Stimulated activated CD4-positive, alpha-beta T cell treated with anti-CD3 and anti-CD28 coated beads, Interleukin-4, amount 100 ng/mL, for 24 hours (primary cell): ENCODE measurements at places on chromosomes 2 and 18.

DNA sequence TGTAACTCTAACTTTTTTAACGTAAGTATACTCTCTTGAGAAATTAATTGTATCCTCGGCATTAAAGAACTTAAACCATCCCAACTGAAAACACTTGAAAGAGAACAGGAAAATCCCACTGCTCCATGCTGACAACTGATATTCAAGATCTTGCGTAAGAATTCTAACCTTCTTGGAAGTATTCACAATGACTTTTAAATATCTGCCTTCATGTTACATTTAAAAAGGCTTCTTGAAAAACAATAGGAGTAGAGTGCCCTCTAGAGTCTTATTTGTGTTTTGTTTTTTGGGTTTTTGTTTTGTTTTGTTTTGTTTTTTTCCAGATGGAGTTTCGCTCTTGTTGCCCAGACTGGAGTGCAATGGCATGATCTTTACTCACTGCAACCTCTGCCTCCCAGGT lies 65.4 kb upstream of the DNAJC10 start:
- DNase-seq, result no peak

- peak; percentile 88 for DNase-seq
Measured at GRCh38 chr2:227471924-227472264, at the start of gene AGFG1. TSS of gene AGFG1 (plus strand) at chr2:227472156. CDS start at chr2:227472422, 266 bp downstream.

DNA sequence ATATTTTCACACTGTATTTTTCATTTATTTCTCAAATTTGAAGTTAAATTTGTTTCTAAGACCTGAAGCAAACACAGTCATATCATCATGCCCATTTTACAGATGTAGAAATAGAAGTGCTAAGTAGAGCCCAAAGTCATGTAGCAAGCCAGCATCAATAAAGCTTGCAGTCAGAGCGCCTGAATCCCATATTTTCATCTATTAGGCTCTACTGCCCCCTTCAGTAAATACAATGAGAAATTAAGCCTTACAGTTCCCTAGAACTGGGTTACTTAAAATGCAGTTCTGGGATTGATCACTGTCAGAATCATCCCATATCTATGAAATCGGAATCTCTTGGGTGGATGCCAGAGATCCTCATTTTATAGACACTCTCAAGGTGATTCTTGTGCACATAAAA lies 419.9 kb downstream of the TGIF1 start:
- DNase-seq, result no peak

GRCh38 chr2:101063352-101064124 lies 61.4 kb downstream of the RPL31 start:
- no peak for DNase-seq

GRCh38 chr2:198374375-198375082 lies 570.1 kb downstream of the PLCL1 start:
- peak; percentile 32 for DNase-seq

DNA sequence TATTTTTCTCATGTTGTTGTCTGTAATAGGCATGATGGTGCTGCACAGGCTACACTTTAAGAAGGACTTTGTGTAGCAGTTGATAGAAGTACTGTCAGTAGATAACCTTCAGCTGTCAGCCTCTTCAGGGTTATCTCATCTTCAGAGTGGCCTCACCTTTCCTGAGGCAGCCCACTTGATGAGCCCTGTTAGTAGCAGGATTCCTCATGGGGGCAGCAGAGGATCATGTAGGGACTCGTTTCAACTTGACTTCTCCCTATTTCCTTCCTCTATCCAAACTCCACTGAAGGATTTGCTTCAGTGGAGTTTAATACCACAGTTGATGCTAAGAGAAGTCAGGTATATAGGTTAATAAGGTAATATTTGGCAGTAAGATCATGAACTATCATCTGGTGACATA lies 530.3 kb upstream of the FSIP2 start:
- no peak for DNase-seq

GRCh38 chr18:80213182-80213581 lies 34.1 kb downstream of the PARD6G start:
- no peak for DNase-seq

- no peak for DNase-seq
Measured at GRCh38 chr2:227606476-227606875, 7.8 kb downstream of the SCYGR2 start.
